ENCODE measurements at places on chromosomes 2 and 18. TPM values are rescaled to one million over a fixed set of nuclear protein-coding genes. Genes with fewer than 3 reads are reported as not detected.
A peak's percentile ranks its signal among the peaks of the same experiment; 100 is the strongest.

Gene EFHD1
- total RNA-seq, result 0.61 TPM

Gene MGAT4A
- 76.7 TPM for total RNA-seq

Gene GRHL1
- 1.00 TPM for total RNA-seq

Gene BOLL
- total RNA-seq, result not detected

Gene TXNDC2
- not detected for total RNA-seq

Gene NEU2
- not detected for total RNA-seq

Gene TTC31
- total RNA-seq, result 27.3 TPM

Gene ITGA4
- total RNA-seq, result 46.5 TPM

DNA sequence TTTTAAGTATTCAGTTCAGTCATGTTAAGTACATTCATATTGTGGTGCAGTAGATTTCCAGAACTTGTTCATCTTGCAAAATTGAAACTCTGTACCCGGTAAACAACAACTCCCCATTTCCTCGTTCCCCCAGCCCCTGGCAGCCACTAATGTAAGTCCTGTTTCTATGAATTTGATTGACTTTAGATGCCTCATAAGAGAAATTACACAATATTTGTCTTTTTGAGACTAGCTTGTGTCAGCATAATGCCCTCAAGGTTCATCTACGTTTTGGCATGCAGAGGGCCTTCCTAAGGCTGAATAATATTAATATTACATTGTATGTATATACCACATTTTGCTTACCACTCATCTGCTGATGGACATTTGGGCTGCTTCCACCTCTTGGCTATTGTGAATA lies 30.9 kb downstream of the METTL21A start:
- H3K27ac ChIP-seq, result peak overlapping the region; percentile 54
- peaks cover 3% of the 10 kb centered on the region for H3K4me1 ChIP-seq
- no peak for DNase-seq
- H3K4me3 ChIP-seq, result no peak overlapping the region
- peaks cover 54% of the 10 kb centered on the region for H3K36me3 ChIP-seq

DNA sequence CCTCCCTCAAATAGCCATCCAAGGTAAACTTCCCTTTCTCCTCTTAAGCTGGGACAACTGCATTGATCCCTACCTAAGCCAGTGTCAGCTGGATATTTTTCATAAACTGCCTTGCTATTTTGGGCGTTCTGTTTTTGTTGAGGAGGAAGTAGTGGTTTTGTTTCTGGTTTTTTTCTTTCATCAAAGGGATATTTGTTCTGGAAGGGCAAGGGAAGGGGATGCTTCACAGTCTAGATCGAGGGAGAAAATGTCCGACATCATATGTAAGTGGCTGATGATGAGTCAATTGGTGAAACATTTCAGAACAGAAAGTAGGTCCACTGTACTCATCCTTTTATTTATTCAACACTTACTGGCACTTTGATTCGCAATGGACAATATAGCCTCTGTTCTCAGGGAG lies 31.0 kb downstream of the TANC1 start:
- no peak overlapping the region for H3K27ac ChIP-seq
- H3K27me3 ChIP-seq, result no peaks in the 10 kb centered on the region
- H3K36me3 ChIP-seq, result no peaks in the 10 kb centered on the region
- H3K4me1 ChIP-seq, result peaks cover 3% of the 10 kb centered on the region

GRCh38 chr2:127067620-127068350 lies 39.2 kb downstream of the BIN1 start:
- H3K4me1 ChIP-seq, result peaks cover 28% of the 10 kb centered on the region

GRCh38 chr2:74648009-74648443 lies at the start of gene M1AP:
TSS of gene M1AP (minus strand) at chr2:74648330. CDS start at chr2:74640275, 8,055 bp downstream.
- no peaks in the 10 kb centered on the region for H3K36me3 ChIP-seq
- H3K4me3 ChIP-seq, result no peak within 1 kb of the TSS
- H3K27ac ChIP-seq, result no peak within 1 kb of the TSS

DNA sequence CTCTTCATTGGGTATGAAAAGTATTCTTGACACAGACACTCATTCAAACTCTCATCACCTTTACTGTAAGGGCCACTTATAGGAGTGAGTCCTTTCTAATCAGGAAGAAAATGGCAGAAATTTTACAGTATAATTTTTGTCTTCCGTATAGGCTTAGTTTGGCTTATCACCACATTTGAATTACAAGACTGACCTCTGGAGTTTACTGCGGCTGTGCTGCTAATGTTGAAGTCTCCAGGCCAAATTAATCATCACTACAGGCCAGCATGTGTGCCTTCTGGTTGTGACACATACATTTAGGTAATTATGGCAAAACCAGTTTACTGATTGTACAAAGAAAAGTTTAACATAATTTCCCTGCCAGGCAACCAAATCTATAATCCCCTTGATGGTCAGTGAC lies 753.6 kb upstream of the GCFC2 start:
- no peak overlapping the region for H3K27ac ChIP-seq
- H3K4me1 ChIP-seq, result no peaks in the 10 kb centered on the region
- no peaks in the 10 kb centered on the region for H3K36me3 ChIP-seq
- no peak for DNase-seq
- H3K27me3 ChIP-seq, result no peaks in the 10 kb centered on the region
- H3K4me3 ChIP-seq, result no peak overlapping the region

DNA sequence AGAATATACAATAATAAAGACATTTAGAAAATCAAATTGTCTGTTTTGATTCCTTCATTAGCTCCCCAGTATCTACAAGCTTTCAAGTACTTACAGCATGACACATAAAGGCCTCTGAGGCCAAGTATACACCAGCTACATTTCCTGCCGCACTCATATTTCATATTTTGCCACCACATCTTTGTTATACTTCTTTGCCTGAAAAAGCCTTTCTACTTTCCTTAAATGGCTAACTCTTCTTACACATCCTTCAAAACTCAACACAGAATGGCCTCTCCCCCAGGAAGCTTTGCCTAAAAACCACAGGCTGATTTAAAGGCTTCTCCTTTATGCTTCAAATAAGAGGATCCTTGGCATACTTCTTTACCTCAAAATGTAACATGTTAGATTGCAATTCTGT lies 4.5 kb downstream of the STK17B start:
- peak overlapping the region; percentile 93 for H3K4me3 ChIP-seq
- peaks cover 42% of the 10 kb centered on the region for H3K4me1 ChIP-seq
- no peaks in the 10 kb centered on the region for H3K27me3 ChIP-seq
- no peak for DNase-seq
- H3K27ac ChIP-seq, result peak overlapping the region; percentile 96

- no peak for DNase-seq
- no peaks in the 10 kb centered on the region for H3K36me3 ChIP-seq
- peaks cover 15% of the 10 kb centered on the region for H3K27me3 ChIP-seq
- no peak overlapping the region for H3K27ac ChIP-seq
- no peaks in the 10 kb centered on the region for H3K4me1 ChIP-seq
These were observed 56.8 kb upstream of the MAPRE3 start for GRCh38 chr2:26913606-26913998.

DNA sequence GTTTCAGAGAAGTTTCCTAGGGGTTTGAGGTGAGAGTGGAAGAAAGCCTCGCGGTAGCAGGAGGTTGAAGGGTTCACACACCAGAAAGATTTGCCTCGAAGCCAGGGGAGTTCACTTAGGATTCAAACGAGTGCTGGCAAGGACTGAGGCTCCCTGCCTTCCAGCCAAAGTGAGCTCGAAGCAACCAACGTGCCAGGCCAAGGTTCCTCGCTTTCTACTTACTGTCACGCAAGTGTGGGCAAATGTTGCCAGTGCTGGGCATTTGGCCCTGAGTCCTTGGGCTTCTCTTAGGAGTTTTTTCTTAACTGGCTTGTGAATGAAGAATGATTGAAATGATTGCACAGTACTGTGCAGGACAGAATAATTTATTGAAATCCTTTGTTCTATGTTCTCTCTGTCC lies 53.6 kb downstream of the TMEM178A start:
- no peak for DNase-seq
- H3K27me3 ChIP-seq, result peaks cover 6% of the 10 kb centered on the region
- H3K4me1 ChIP-seq, result no peaks in the 10 kb centered on the region

DNA sequence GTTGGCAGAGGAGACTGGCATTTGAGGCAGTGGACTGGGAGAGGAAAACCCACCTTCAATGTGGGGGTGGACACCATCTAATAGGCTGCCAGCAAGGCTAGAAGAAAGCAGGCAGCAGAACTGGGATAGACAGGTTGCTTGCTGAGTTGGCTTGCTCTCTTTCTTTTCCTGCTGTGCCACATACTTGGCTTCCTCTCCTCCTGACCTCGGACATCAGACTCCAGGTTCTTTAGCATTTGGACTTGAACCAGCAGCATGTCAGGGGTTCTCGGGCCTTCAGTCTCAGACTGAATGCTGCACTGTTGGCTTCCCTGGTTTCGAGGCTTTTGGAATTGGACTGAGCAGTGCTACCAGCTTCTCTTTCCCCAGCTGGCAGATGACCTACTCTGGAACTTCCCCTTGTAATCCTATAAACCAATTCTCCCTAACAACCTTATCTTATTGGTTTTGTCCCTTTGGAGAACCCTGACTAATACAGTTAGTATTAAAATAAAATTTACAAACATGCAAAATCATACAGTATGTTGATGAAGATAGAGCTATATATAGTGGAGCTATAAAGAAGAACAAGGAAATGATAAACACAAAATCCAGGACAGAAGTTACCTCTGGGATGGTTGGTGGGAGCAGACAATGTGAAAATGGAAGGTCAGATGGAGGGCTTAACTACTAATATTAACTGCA lies 15.9 kb downstream of the DSEL start:
- peaks cover 3% of the 10 kb centered on the region for H3K27me3 ChIP-seq
- no peak overlapping the region for H3K27ac ChIP-seq
- no peak overlapping the region for H3K4me3 ChIP-seq
- H3K36me3 ChIP-seq, result no peaks in the 10 kb centered on the region

DNA sequence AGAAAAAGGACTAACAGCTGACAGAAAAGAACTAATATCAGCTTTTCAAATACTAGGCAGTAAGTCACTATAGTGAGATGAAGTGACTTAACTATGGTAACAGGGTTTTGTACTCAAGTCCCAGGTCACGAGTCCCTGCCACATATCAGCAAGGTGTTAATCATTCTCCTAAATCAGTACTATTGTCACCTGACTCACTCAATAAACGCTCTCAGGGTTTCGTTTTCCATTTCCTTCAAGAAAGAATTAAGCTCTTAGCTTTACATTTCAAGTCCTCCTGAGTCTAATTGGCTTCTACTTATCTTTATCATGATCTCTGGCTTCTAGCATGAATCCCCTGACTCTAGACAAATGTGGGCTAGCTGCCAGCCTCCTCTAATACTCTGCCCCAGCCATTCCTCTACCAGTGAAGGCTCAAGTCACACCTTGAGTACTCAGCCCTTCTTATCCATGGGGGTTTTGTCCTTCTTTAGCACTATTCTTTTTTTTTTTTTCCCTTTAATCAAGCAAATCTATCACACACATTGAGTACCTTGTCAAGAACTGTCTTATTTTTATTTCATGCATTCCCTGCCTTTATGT lies 20.0 kb downstream of the BUB1 start:
- peaks cover 64% of the 10 kb centered on the region for H3K36me3 ChIP-seq
- H3K4me3 ChIP-seq, result no peak overlapping the region
- no peak overlapping the region for H3K27ac ChIP-seq
- H3K27me3 ChIP-seq, result no peaks in the 10 kb centered on the region
- H3K4me1 ChIP-seq, result peaks cover 10% of the 10 kb centered on the region

- H3K4me3 ChIP-seq, result peak overlapping the region; percentile 23
- H3K4me1 ChIP-seq, result peaks cover 7% of the 10 kb centered on the region
- peak; percentile 89 for DNase-seq
- H3K27me3 ChIP-seq, result peaks cover 2% of the 10 kb centered on the region
These were observed 115.7 kb upstream of the SLC1A4 start for GRCh38 chr2:64873472-64873924.

DNA sequence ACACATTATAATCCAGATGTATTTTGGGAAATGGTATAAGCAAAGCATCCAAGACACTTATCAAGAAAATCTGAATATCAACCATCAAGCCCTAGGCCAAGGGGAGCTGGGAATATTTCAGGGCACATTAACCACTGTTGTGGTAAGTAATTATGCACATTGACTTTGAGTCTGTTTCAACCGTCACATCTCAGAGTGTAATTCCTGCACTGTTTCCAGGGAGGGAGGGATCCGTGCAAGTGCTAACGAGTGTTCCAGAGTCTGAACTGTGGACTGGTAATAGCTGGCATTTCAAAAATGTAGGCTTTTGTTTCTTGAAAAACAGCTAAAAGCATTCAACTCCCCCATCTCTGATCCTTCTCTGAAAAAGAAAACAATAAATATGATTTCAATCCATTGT lies 681.6 kb downstream of the BCL11A start:
- no peak overlapping the region for H3K27ac ChIP-seq
- DNase-seq, result no peak
- no peak overlapping the region for H3K4me3 ChIP-seq
- H3K27me3 ChIP-seq, result no peaks in the 10 kb centered on the region

- peaks cover 2% of the 10 kb centered on the region for H3K4me1 ChIP-seq
- H3K27ac ChIP-seq, result no peak overlapping the region
- no peak overlapping the region for H3K4me3 ChIP-seq
- H3K27me3 ChIP-seq, result peaks cover 3% of the 10 kb centered on the region
- no peak for DNase-seq
- no peaks in the 10 kb centered on the region for H3K36me3 ChIP-seq
These were observed 172.1 kb downstream of the SETBP1 start for GRCh38 chr18:44852818-44853217.

DNA sequence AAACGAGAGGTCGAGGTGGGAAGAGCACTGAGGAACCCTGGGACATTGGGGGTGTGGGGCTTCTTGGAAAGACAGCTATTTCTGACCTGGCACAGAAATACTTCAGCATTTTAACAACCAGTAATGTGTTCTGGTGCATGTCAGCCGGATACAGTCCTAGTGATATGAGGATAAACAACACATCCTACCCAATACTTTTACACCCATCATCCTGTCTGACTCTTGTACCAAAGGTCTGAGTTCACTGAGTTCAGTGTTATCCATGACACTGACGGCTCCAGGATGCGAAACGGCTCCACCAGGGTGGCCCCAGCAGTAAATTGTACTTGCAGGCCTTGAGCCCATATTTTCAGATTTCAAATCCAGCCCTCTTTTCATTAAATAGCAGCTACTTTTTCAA lies 65.9 kb upstream of the SH3BP4 start:
- no peaks in the 10 kb centered on the region for H3K36me3 ChIP-seq
- H3K27ac ChIP-seq, result no peak overlapping the region
- peaks cover 8% of the 10 kb centered on the region for H3K4me1 ChIP-seq
- no peak for DNase-seq

Measured in activated CD4-positive, alpha-beta memory T cell treated with anti-CD3 and anti-CD28 coated beads for 36 hours (primary cell).